ENCODE measurements at places on chromosomes 1 and 21. TPM values are rescaled to one million over a fixed set of nuclear protein-coding genes. Genes with fewer than 3 reads are reported as not detected.

Gene CD1B
- not detected for total RNA-seq

Gene IGSF9
- not detected for total RNA-seq

Gene PHLDA3
- total RNA-seq, result 38.0 TPM

Gene DRAXIN
- total RNA-seq, result 0.15 TPM

Gene C2CD4D
- total RNA-seq, result not detected

Gene ITLN2
- total RNA-seq, result not detected

Gene B3GALT2
- not detected for total RNA-seq

Gene WDR47
- total RNA-seq, result 22.2 TPM

Gene GPR25
- not detected for total RNA-seq

Gene SLC6A17
- not detected for total RNA-seq

Gene ADORA3
- total RNA-seq, result not detected

Gene HCN3
- total RNA-seq, result 0.32 TPM

Gene THEM5
- not detected for total RNA-seq

Gene AMY1B
- total RNA-seq, result not detected

Gene TMEM222
- total RNA-seq, result 24.7 TPM

Gene NPL
- 0.65 TPM for total RNA-seq

Gene KLHDC9
- total RNA-seq, result 2.9 TPM

Gene POLR3C
- 33.9 TPM for total RNA-seq

Gene KCNA3
- not detected for total RNA-seq

Gene APCS
- not detected for total RNA-seq

Gene MPL
- total RNA-seq, result not detected

Gene DIO1
- total RNA-seq, result not detected

Gene PTPRF
- total RNA-seq, result 58.5 TPM

Gene ESPN
- total RNA-seq, result 1.3 TPM

Gene SIK1
- total RNA-seq, result 9.1 TPM

Gene SYPL2
- not detected for total RNA-seq

Gene NCAM2
- 0.97 TPM for total RNA-seq

Gene SDC3
- total RNA-seq, result 4.5 TPM

Gene JTB
- 126 TPM for total RNA-seq

Gene SPRR2F
- total RNA-seq, result not detected

Gene LCE2A
- total RNA-seq, result not detected

Gene HLCS
- 11.4 TPM for total RNA-seq

Gene LAMC1
- 465 TPM for total RNA-seq

Gene IL22RA1
- total RNA-seq, result not detected

Gene LEFTY1
- total RNA-seq, result under 0.01 TPM

Gene NLRP3
- 2.6 TPM for total RNA-seq

All from epithelial cell of umbilical artery (primary cell).